CD8-positive, alpha-beta memory T cell (primary cell): ENCODE measurements at places on chromosomes 3 and 15. TPM values are rescaled to one million over a fixed set of nuclear protein-coding genes. Genes with fewer than 3 reads are reported as not detected.

- DNase-seq: no peak
Observed at GRCh38 chr15:36905908-36906307, 194.4 kb downstream of the MEIS2 start.

DNA sequence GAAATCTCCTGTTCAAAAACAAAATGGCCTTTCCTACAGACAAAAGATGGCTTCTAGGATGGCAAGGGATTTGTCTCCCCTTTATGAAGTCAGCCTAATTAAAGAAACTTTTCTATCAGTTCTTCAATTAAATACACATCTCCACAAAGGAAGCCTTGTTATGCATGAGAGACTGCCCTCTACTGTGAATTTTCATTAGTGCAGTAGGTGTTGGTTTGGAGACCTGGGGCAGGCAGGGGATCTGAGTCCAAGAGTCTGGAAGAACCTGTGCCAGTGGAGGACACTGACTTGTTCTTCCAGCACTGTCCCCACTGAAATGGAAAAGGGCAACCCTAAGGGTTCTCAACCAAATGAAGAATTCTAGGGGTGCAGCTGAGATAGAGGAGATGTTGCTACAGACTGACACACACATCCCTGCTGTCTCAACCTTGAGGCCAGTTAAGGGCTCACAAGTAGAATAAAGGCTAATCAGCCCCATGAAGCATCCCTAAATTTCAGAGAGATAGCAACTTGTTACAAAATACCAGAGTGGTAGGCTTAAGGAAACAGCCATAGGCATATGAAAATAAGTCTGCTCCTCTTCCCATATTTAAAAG is 174.0 kb upstream of the PRICKLE2 start:
- no peak for DNase-seq

DNA sequence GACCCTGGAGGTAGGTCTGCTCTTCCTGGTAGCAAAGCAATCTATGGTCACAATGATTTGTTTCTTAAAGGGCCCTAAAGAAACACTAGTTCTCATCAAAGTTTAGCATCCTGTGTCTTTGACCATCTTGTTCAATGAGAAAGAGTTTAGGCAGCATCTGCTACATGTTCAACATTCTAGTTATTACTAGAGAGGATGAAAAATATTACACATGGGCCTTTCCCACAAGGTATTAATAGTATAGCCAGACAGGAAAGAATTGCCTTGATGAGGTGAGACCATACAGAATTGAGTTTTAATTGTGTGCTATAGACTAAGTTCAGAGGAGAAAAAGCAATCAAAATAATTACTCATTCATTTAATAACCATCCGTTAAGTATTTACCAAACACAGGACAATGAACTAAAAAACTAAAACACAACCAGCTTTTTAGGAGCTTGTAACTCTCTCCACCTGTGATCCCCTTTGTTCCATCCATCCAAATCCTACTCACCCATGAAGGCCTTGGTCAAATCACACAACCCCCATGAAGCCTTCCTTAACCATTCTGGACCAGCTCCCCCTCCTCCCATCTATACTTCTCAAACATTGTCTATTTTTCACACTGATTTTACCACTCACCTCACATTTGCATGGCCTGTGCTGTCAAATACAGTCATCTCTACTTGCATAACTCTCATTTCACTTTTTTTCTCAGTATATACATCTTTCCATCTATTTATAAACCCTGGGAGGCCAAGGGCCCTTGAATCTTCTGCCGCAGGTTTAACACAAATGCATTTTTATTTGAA is 122.9 kb downstream of the RORA start:
- no peak for DNase-seq

- no peak for DNase-seq
Observed at GRCh38 chr15:81216422-81216821, 19.7 kb downstream of the IL16 start.

GRCh38 chr3:4045756-4046155 is 246.5 kb downstream of the LRRN1 start:
- no peak for DNase-seq

DNA sequence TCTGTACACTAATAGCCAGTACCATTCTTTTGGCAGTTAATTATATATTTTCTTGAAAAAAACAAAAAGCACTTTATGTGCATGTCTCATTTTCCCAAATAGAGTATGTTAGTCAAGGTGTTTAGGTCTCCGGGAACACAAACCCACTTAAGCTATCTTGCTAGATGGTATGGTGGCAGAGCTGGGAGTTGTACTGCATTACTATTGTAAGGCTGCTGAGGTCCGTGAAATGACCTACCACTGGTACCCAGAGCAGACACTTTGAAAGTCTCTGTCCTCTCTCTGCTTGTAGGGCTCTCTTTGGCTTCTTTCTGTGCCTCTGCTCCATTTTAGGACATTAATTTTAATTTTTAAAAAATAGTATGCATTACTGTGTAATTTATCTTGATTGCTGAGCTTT is 8.8 kb downstream of the TMOD3 start:
- DNase-seq: no peak

DNA sequence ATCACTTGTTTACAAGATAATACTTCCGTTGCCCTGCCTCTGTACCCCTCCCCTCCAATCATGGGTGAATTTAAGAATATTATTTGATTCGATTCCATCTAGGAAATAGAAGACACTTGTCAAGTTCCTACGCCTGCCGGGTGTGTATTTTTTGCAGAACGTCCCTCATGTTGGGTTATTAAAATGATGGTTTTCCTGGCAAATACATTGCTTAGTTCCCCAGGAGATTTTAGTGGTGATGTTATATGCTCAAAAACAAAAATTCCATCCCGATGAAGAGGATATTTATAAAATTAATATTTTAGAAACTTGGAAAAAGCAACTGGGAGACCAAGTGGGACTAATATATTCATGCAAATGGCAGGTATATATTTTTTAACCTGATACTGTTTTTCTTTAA is 548.4 kb downstream of the EDEM1 start:
- DNase-seq: no peak

DNA sequence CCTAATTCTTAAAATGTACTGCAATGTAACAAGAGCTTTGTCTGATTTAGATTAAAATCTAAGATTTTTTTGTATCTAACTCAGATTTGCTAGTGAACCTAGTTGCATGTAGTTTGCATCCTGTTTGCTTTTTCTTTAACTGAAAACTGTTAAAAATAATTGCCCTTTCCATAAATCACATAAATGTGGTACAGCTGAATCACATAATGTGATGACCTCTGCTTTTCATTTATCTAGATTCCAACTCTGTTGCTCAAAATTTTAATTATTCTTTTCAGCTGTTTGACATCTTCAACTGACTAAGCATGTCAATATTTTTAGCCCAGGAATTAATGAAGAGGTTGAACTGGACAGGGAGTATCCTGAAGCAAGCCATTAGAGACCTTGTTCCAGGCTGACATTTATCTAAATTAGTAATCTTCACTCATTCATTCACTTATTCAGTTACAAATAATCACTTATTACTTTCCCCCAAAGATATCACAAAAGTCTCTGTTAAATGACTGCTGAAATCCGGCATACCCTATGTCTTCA is 101.9 kb upstream of the PLXND1 start:
- no peak for DNase-seq

Gene C2CD4A
- total RNA-seq: 0.13 TPM

Gene SPSB4
- total RNA-seq: not detected

Gene ACAD9
- total RNA-seq: 50.5 TPM

GRCh38 chr3:99526921-99527320 is 111.5 kb upstream of the COL8A1 start:
- no peak for DNase-seq

Gene LIPC
- 0.28 TPM for total RNA-seq

Gene SCG5
- 0.24 TPM for total RNA-seq

DNA sequence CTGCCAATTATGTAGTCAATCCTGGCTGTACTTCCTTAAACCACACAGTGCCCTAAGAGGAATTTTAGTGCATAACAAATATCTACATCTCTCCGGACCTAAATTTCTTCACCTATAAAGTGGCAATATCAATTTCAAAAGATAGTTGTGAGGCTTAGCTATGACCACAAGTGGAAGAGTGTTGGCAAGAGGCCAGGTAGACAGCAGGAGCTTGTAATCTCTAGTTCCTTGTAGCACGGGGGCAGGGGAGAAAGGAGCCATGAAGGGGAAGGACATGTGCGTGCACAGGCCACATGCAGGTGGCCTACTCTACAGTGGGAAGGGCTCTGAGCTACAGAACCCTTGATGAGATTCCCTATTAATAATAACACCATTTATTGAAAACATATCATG is 269.7 kb downstream of the ABHD5 start:
- DNase-seq: no peak

- no peak for DNase-seq
Observed at GRCh38 chr15:27196691-27197090, 225.7 kb downstream of the GABRG3 start.

DNA sequence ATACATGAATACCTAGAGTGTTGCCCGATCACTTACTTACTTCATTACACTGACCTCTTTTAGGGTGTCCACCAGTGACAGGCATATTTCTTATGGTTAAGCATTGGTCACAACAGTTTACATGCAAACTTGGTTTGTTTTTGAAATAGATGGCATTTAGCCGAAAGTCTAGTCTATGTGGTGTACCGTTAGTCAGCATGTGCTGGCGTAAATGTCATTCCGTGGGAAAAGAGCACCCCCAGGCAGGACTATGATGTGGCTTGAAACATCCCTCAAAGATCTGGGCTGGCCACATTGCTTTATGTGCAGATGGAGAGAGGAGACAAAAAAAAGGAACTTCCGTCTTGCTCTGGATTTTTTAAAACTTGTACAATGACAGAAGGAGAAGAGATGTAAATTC is 357.0 kb upstream of the ICE2 start:
- no peak for DNase-seq

- DNase-seq: no peak
Observed at GRCh38 chr3:21158861-21159542, 592.0 kb downstream of the ZNF385D start.

Gene SERPINI2
- not detected for total RNA-seq

Gene STAC
- not detected for total RNA-seq

- DNase-seq: no peak
Observed at GRCh38 chr3:59262076-59262498, 212.3 kb upstream of the CFAP20DC start.

Gene BCL2A1
- total RNA-seq: 55.8 TPM
